Non-pigmented ciliary epithelial cell (primary cell): ENCODE measurements at places on chromosomes 12 and 14.

GRCh38 chr12:54934419-54934818 is 50.1 kb downstream of the TESPA1 start:
- DNase-seq: no peak

GRCh38 chr12:108653082-108653516 is 19.4 kb upstream of the SELPLG start:
- DNase-seq: no peak

GRCh38 chr12:49703647-49704137 is 3.5 kb downstream of the FMNL3 start:
- no peak for DNase-seq

GRCh38 chr12:81558031-81558430 is 201.1 kb downstream of the PPFIA2 start:
- DNase-seq: no peak

DNA sequence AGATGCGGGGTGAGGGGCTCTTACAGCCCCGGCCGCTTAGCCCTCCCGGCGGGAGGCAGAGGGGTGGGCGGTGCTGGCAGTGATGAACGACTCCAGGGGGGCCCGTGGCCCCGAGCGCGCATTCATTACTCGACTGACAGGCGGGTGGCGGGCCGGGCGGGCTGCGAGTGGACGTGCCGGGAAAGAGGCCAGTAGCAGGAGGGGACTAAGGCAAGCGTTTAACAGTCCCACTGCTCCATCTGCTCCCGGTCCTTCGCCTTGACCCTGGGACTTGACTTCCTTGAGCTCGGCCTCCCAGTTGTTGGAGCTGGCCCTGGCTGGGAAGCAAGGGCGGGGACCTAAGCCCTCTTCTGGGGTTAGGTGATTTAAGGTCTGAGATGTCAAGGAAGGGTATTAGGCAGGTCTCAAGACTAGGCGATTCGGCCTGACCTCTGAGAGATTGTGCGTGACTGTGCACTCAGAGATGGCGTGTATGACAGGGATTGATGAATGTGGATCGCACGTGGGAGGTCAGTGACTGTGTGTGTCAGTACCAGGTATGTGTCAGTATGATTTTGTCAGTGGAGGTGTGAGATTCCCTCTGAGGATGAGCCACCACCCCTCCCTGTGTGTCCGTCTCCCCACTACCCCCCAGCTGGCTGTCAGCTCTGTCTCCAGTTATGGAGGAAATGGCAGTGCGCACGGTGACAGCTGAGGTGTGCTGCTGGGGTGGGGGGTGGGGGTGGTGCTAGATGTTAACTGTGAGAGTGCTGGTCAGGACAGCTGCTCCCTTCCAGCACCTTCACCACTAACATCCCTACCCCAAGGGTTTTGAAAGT is 3.6 kb upstream of the DNAJC22 start:
- DNase-seq: no peak

GRCh38 chr14:68473794-68474193 is 319.1 kb downstream of the ZFP36L1 start:
- no peak for DNase-seq

- DNase-seq: no peak
Measured at GRCh38 chr14:104137297-104138097, 890 bp upstream of the KIF26A start.

DNA sequence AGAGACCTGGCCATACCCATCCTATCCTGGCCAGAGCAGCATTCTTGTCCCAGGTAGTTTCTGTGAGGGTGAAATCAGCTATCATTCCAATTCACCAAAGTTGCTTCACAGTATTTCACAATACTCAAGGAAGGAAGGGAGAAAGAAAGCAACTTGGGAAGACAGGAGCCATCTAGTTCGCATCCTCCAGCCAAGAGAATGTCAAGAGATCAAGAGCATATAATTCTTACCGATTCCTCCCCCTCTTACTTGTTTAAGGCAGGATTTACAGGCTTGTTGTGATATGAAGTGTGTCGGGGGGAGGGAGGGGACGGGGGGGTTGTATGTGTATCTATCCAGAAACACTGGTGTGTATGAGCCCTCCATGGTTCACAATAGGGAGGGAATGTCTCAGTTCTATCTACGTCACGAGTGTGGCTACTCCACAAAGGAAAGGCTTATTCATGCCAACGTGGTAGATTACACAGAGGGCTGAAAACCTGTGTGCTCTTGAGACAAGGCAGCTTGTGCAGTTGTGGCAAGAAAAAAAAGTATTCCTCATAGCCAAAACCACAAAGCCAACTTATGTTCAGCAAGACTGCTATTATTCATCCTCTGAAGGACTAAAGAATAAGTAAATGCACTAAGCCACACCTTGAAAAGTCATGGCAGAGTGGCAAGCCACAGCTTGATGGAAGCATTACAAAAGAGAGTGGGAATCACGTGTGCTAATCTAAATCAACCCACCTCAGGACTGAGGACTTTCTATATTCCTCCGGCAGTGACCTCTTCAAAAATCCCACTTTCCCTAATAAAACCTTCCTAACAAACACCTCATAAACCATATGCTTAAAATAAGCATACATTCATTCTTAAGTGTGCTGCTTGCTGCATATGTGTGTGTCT is 35.0 kb downstream of the CORO1C start:
- DNase-seq: peak; percentile 99

GRCh38 chr14:71181215-71182003 is 274.1 kb downstream of the PCNX1 start:
- DNase-seq: no peak

GRCh38 chr14:24095271-24096068 is 1.4 kb downstream of the PCK2 start:
- no peak for DNase-seq
